ENCODE measurements at places on chromosomes 1 and 21. TPM values are rescaled to one million over a fixed set of nuclear protein-coding genes. Genes with fewer than 3 reads are reported as not detected.

PROX1 gene
- total RNA-seq = 20.6 TPM

GRCh38 chr1:202162418-202163280, 2.2 kb upstream of the PTPN7 start:
- no peak for DNase-seq

- no peak for DNase-seq
These were observed 121.0 kb upstream of the CXADR start for GRCh38 chr21:17391811-17392340.

DNA sequence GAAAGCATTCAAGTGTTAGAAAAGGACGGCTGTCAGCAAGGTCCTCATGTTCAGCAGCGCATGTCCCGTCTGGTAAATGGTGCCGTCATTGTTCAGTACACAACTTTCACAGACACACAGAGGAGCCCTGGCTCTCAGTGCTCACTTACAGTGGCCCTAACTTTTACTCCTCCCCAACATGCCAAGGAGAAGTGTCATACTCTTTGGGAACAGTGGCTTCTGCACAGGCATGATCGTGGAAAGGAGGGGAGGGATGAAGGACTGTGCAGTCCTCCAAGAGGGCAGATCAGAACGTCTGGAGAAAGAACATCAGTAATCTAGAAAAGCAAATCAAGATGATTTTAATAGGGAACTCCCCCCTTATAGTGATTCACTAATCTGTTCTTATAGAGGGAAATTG, 3.8 kb upstream of the GRHL3 start:
- DNase-seq = no peak

DNA sequence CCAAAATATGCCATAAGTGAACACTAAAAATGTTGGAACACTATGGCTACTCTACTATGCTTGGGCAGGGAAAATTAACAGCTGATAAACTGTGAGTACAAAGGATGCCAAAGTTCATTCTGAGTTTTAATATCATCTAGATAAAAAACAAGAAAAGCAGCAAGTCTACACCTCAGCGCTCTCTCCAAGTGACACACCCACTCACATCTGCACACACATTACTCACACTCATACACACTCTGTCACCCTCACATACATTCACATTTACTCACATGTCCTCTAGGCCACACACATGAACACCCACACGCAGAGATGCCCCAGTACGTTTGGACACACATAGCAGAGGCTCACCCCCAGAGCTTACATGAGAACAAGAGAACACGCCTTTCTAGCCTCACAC, 87.3 kb upstream of the RAB4A start:
- DNase-seq = no peak

GRCh38 chr21:33950431-33951079, 35.0 kb upstream of the ATP5PO start:
- no peak for DNase-seq

DNA sequence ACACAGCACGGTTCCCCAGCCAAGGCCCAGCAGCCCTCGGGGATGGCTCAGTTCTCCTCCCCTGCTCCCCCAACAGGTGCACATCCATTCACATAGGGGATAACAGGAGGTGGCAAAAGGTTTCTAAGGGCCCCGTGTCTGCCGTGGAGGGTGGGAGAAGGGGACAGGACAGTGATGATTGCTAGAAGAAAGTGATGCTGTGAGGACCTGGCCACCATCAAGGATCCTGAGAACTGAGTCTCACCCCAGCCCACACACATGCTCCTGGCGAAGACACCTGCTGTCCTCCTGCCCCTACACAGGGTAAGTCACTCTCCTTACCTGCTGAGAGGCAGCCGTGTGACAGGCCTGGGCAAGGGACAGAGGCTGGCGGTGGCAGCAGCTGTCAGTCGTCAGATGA, 54.5 kb downstream of the GNG4 start:
- no peak for DNase-seq

PTPRU gene
- 31.6 TPM for total RNA-seq

- no peak for DNase-seq
These were observed 110.2 kb downstream of the NAV1 start for GRCh38 chr1:201648907-201649721.

DNA sequence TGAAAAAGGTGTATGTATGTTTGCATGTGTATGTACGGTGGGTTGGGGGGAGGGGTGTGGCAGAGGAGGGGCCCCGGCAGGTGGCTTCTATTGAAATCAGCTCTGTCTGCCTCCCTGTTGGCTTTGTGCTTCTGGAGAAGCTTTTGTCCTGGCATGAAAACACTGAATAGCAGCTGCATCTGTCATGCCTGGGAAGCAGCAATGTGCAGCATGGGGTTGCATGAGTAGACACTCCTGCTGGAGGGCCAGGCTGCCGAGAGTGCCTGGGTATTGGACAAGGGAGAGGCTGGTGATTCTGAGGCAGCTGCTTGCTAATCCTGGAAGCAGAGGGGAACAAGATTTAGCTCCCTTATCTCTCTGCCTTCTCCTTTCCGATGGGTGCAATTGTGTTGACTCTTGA, 20.5 kb downstream of the MAPKAPK2 start:
- peak; percentile 86 for DNase-seq

RRP1 gene
- 29.7 TPM for total RNA-seq

RXFP4 gene
- not detected for total RNA-seq

DNA sequence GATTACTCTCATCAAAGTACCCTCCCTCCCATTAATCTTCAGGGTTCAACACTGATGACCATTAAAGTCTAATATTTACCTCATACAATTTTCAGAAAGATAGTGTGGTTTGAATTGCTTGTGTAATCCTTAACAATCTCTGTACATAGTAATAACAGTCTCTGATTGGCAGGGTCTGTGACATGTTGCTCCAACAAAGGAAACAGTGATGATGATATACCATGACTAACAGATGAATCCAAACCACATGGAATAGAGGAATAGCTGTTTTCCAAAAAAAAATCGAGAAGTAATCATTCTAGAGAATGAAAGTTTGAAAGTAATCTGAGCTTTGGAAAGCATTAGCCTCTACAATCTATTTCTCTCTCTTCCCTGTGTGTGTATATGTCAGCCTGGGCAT, 610.1 kb upstream of the NEGR1 start:
- DNase-seq = no peak

HSF2BP gene
- total RNA-seq = 0.19 TPM

AADACL3 gene
- not detected for total RNA-seq

- DNase-seq = no peak
These were observed 30.4 kb downstream of the TFAP2E start for GRCh38 chr1:35603468-35603867.

SH2D1B gene
- 4.0 TPM for total RNA-seq

DNA sequence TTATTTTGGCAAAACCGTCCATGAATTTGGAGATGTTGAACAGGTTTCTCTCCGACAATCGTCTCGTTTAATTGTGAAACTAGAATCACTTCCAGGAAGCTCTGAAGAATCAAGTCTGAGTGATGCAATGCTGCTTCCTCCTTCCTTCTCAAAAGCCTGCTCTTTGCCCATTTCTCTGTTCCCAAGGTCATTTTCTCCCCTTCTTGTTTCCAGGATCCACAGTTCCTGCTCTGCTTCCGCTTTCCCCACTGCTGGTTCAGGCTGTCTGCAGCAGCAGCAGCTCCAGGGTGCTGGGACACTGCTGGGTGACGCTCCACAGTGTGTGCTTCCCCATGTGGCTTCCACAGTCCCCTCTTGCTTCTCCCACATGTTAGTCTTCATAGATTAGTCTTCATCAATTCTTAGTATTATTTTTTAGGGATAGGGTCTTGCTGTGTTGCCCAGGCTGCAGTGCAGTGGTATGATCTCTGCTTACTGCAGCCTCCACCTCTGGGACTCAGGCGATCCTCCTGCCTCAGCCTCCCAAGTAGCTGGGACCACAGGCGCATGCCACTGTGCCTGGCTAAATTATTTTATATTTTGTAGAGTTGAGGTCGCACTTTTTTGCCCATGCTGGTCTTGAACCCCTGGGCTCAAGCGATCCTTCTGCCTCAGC, 156.2 kb downstream of the DYRK1A start:
- DNase-seq = no peak

DNA sequence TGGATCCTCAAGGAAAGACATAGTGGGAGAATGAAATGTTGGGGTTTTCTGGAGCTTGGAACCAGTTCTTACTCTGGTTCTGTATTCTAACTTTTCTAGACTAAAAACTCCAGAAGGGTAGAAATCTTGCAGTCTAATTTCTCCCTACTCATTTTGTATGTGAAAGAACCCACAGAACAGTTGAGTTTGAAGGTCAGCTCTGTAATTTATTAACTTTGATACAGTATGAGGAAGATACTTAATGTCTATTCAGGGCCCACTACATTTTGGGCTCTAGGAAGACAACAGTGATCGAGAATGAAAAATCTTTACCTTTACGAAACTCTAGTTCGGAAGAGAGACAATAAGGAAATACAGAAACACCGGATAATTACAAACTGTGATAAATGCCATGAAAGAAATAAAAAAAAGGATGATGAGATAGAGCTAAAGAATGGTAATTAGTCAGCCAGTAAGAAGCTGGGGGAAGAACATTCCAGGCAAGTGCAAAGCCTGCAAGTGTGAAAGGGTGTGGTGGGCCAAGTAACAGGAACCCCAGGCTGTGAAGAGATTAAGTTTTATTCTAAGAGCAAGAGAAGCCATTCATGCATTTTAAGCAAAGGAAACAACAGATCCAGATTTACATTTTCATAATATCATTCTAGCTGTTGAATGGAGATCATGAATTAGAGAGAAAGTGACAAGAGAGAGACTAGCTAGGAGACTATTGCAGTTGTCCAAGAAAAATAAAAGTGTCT, 159.9 kb upstream of the HMCN1 start:
- DNase-seq = no peak

NRAS gene
- 5.9 TPM for total RNA-seq

DNA sequence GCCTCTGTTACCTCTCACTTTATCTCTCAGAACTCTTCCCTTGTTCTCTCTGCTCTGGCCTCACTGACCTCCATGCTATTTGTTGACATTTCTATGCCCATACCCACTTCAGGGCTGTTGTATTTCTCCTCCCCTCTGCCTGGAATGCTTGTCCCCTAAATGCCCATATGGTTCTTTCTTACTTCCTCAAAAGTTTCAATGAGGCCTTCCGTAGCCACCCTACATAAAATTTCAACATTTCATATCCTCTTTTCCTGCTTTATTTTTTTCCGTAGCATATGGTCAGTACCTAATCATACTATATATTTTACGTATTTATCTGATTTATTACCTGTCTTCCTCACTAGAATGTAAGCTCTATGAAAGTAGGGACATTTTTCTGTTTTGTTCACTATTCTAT, 47.1 kb upstream of the ZYG11A start:
- no peak for DNase-seq

- no peak for DNase-seq
These were observed 2.4 kb downstream of the NTRK1 start for GRCh38 chr1:156862997-156863599.

HPCA gene
- not detected for total RNA-seq

DNA sequence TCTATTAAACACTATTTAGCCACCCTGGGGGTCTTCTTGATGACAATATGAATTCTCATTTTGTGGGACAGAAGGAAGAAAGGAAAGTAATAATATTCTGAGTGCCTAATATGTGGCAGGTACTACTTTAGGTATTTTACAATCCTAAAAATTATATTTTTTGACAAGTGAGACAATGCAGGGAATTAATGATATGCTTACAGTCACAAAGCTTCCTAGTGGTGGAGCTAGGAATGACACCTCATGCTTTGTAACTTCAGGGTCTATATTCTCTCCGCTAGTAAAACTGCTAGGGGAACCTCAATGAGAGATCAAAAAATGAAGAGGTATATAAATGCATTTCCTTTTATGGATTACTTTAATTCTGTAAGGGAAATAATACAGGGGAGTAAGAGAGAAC, 44.3 kb downstream of the TPR start:
- DNase-seq = no peak

Measured in psoas muscle (tissue), 8 donors.